Right renal pelvis (tissue), 4 donors: ENCODE measurements at places on chromosomes 1 and 21. TPM values are rescaled to one million over a fixed set of nuclear protein-coding genes. Genes with fewer than 3 reads are reported as not detected.

- DNase-seq: no peak
These were observed 162.0 kb upstream of the ZP4 start for GRCh38 chr1:238052496-238053266.

DNA sequence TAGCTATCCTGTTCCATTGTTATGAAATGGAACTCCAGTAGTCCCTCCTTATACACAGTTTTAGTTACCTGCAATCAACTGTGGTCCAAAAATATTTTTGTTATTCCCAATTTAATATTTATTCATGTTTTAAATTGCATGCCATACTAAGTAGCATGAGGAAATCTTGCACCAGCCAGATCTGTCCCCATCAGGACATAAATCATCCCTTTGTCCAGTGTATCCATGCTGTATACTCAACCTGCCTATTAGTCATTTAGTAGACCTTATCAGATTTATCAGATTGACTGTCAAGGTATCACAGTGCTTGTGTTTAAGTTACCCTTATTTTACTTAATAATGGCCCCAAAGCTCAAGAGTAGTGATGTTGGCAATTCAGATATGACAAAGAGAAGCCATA is 207.9 kb upstream of the DMRTA2 start:
- no peak for DNase-seq

GRCh38 chr1:182141040-182141439 is 79.5 kb upstream of the ZNF648 start:
- no peak for DNase-seq

DNA sequence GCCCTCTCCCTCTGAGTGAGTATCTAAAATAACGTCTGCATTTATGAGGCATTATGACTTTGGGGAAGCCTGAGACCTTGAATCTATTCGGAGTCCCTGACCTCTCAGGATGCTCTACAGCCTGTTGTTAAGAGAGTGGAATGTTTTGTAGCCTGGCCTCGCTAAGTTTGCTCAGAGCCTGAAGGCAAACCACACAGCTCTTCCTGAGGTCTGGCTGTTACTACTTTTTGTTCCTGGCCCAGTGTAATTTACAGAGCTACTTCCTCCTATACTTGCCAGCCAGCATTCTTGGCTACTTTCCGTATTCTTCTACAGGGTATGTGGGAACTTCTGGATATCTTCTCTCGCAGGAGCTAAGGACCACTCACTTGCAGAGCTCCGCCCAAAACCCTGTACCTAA is 3.6 kb upstream of the ZMYM4 start:
- DNase-seq: no peak

- no peak for DNase-seq
These were observed 5.2 kb upstream of the AGPAT3 start for GRCh38 chr21:43859747-43860214.

DNA sequence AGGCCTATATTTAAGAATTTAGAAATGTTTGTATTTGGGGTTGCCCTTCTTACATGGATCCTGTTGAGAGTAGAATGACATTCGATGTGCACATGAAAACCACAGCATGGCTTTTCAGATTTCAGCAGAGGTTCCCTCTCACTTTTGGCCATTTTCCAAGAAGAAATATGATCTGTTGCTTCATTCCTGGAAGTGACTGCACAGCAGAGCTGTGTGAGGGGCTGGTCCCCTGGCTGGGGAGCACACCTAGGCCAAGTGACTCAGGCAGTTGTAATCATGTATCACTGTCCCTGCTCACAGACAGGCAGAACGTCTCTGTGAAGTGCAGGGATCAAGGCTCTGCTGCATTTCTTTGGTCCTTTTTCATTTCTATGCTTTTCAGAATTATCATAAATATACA is 32.3 kb downstream of the AGT start:
- peak; percentile 10 for DNase-seq

GRCh38 chr1:198157241-198157846 is 546 bp downstream of the NEK7 start:
- DNase-seq: peak; percentile 89

GRCh38 chr1:212696721-212697331 is 2.8 kb downstream of the BATF3 start:
- DNase-seq: no peak

GRCh38 chr1:100896481-100896982 is 642 bp downstream of the SLC30A7 start:
- DNase-seq: peak; percentile 29

GRCh38 chr1:156104065-156104810 is 10.3 kb upstream of the LMNA start:
- no peak for DNase-seq

GRCh38 chr1:20848162-20848561 is 61.1 kb upstream of the HP1BP3 start:
- no peak for DNase-seq

GRCh38 chr1:30232288-30232899 is 491.0 kb downstream of the MATN1 start:
- no peak for DNase-seq

- DNase-seq: no peak
These were observed 151.7 kb downstream of the DAB1 start for GRCh38 chr1:57272150-57272549.

Gene HP1BP3
- polyA plus RNA-seq: 289 TPM

Gene C1orf116
- polyA plus RNA-seq: 27.5 TPM

Gene SYT14
- polyA plus RNA-seq: 0.49 TPM

Gene NCAM2
- polyA plus RNA-seq: 18.5 TPM

Gene KLHDC8A
- 2.1 TPM for polyA plus RNA-seq

Gene S1PR1
- 22.6 TPM for polyA plus RNA-seq
